ENCODE measurements at places on chromosomes 4 and X.

DNA sequence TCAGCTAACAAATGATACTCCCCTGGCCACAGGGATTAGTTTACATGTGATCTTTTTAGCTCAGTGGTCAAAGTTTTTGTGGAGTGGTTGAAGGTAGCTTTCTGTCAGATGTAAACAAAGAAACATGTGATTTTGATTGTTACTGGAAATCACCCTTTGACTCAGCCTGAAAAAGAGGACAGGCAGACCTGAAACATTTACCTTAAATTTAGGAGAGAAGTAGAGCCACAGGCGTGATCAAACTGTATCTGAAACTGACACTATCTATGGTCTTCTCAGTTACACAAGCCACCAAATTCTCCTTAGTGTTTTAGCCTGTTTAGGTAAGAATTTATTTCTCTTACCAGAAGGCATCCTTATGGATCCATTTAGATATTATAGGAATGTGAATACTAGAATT lies 136.7 kb downstream of the CBLL2 start:
- no peak for DNase-seq

DNA sequence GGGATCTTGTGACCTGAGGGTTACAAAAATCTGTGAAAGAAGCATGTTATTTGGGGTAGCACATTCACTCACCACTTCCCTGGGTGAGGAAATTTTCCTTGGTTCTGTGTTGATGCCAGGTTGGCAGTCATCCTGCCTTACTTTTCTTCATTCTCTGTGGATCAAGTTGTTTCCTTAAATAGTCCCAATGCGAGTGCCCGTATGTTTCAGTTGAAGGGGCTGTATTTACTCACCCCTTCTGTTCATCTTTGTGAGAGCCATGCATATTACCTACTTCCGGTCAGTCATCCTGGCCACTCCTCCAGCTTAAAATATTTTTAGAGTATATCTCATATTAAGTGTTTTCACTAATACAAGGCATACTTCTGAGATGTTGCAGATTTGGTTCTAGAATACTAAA lies 2.6 kb upstream of the UGT2B7 start:
- no peak for DNase-seq

DNA sequence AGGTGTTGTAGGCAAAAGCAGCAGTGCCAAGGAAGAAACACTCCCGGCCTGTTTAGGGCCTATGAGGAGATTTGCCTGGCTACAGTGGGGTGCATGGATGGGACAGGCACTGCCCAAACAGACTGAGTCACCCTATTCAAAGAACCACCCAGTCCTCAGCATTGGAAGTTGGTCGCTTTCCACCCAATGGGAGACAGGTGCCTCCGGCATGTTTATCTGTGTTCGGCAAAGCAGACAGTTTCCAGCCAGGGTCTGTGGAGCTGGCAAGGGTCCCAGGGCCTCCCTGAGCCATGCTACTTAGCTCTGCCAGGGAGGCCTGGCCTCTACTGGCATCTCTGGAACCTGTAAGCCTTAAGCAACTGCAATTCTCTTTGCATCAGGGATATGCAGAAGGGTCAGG lies 165.1 kb upstream of the ATP6AP2 start:
- DNase-seq, result no peak

DNA sequence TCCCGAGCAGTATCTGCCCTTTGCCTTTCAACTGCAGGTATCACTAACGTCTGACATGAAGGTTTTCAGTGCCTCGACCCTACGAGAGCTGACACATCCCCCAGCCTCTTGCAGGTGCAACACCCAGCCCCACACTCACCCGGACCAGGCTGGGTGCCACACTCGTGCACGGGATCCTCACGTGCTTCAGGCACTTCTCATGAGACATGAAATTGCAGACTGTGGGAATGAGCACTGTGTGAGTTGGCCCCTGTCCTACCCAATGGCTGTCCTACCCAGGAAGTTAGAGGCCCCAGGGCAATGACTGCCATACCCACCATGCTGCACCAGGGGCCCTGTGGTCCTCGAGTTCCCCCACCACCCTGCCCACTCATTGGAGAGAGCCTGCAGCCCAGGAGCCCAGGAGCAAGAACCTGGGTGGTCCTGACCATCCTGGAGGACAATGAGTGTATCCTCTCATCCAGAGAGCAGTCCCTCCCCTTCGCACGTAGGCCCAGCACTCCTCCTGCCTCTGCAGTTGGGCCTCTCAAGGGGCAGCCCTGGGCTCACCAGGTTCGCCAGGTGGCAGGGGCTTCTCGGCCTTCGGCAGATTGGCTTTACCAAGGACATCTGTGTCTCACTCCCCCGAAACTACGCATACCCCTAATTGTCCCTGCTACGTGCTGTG lies 2.4 kb downstream of the DGKQ start:
- no peak for DNase-seq

DNA sequence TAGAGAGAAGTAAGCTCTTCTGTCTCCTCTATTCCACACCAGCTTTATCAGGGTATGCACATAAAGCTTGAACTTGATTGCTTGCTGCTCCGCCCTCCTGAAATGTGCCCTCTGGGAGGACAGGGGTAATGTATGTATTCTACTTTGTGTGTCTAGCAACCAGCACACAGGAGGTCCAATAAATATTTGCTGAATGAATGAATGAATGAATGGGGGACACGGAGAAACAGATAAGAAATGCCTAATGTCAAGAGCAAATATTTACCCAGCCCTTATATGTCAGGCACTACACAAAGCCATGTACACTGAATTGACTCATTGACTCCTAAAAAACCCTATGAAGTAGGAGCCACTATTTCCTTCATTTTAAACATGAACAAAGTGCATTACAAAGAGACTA lies 2.3 kb upstream of the MSL3 start:
- no peak for DNase-seq

- no peak for DNase-seq
Measured at GRCh38 chr4:184621518-184621917, 27.7 kb downstream of the CASP3 start.

Measured in natural killer cell treated with Interleukin-12 subunit alpha and Interleukin-12 subunit beta and Interleukin-15 and Interleukin-18, amount 100 ng/mL, for 72 hours (primary cell).